ENCODE measurements at places on chromosomes 1 and 21.
A peak's percentile ranks its signal among the peaks of the same experiment; 100 is the strongest.

DNA sequence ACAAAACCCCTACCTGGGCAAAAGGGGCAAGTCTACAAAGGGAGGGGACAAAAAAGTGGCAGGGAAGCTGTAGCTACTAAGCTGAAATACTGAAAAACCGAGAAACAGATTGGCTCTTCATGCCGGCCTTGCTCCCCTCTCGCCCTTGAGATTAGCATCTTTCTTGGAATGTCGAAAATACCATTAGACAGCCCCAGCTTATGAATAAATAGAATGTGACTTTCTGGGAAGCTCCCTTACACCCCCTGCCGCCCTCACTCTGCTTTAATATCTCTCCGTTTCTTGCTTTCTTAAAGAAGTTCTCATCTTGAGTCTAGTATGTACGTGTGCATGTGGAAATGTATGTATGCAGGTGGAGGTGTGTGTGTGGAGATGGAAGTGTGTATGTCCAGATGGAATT is 14.1 kb downstream of the TRAF3IP3 start:
- no peak for DNase-seq

DNA sequence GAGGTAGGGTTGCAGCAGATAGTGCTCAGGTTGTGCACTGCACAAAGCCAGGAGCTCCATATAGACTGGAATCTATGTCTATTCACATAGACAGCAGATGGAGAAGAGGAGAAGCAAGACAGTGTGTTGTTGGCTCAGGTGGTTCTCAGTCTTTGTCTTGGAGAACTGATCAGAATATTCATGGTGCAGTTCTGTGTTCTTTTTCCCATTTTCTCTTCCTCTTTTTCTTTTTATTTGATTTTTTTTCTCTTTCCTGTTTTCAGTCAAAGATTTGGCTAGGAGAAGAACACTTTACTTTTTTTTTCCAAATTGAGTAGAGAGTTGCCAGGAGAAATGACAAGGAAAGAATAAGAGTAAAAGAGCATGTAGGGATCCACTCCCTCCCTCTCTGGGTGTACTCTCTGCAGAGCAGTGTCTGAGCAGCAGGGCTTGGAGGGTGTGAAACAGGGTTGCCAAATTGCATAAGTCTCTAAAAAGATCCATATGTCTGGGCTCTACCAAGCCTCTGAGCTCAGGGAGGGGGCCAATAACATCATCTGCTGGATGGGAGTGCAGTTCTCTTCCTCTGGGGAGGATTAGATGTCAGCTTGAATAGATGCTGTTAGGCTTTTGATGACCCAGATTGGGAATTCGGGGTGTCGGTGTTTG is 8.7 kb upstream of the CD34 start:
- no peak for DNase-seq

DNA sequence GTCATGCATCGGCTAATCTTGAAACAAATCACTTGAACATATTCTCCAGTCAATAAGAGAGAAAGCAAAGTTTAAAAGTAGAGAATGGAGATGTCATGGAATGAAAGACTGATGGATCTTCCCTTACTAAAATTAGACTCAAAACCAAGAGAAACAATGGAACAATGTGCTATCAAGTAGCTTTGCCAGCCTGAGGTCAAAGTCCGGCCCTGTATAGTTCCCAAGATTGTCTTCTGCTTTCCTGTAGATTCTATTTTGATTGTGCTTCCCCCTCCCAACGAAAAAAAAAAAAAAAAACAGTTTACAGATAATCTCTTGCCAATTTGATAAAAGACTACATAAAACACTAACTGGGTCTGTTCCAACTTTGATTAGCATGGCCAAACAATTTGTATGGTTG is 40.8 kb upstream of the KIRREL1 start:
- no peak for DNase-seq

- DNase-seq = no peak
Measured at GRCh38 chr1:18166341-18166740, 58.7 kb downstream of the IGSF21 start.

DNA sequence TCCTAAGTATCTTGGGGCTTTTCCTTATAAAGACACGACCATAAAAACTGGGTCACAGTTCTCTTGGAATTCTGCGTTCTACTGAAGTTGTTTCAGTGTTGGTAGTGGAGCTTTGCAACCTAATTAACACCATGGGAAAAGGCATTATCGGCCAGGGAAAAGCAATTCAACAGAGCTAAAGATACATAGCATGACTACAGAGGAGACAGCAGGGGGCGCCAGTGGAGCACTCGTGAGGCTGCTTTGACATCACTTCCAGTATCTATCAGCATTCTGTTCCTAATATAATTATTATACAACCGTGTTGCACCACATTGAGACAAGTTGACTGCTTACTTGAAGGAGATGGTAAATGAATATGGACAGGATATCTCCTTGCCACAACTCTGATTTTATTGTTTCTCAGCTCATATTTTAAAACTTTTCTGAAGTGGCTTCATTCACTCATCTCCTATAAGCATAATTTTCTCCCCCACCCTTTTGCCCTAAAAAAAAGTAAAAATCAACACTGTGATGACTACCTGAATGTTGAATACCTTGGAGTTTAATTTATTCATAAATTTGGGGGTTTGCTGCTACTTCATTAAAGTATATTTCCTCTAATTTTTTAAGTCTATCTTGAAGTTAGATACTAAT is 39.4 kb downstream of the ZP4 start:
- no peak for DNase-seq

GRCh38 chr1:27099135-27099586 is 55.8 kb downstream of the SLC9A1 start:
- DNase-seq = no peak

DNA sequence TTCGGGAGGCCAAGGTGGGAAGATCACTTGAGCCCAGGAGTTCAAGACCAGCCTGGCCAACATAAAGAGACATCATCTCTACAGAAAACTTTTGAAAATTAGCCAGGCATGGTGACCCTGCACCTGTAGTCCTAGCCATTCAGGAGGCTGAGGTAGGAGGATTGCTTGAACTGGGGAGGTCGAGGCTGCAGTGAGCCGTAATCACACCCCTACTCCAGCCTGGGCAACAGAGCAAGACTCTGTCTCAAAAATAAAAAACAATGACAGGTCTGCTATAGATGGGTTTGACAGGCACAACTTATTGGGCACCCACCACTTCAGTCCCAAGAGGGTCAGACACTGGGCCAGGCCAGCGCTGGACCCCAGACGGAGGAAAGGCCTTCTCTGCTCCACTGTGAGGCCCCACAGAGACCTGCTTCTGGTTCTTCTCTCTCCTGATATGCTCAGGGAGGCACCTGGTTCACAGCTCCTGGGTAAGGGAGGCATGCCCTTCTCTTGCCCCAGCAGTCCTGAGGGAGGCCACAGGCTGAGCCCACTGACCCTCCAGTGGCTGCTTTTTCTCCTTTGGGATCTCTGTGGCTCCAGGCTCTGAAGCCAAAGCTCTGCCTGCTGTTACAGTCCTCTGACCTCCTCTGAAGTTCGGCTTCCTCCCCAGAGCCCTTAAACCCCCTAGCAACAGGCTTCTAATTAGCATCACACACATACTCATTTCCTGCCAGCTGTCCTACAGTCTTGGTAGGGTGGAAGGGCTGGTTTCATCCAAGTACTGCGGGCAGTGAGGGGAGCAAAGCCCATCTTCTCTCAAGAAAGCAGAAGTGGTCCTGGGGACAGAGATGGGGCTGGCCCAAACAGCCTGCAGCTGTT is 14.4 kb downstream of the S100A16 start:
- DNase-seq = no peak

DNA sequence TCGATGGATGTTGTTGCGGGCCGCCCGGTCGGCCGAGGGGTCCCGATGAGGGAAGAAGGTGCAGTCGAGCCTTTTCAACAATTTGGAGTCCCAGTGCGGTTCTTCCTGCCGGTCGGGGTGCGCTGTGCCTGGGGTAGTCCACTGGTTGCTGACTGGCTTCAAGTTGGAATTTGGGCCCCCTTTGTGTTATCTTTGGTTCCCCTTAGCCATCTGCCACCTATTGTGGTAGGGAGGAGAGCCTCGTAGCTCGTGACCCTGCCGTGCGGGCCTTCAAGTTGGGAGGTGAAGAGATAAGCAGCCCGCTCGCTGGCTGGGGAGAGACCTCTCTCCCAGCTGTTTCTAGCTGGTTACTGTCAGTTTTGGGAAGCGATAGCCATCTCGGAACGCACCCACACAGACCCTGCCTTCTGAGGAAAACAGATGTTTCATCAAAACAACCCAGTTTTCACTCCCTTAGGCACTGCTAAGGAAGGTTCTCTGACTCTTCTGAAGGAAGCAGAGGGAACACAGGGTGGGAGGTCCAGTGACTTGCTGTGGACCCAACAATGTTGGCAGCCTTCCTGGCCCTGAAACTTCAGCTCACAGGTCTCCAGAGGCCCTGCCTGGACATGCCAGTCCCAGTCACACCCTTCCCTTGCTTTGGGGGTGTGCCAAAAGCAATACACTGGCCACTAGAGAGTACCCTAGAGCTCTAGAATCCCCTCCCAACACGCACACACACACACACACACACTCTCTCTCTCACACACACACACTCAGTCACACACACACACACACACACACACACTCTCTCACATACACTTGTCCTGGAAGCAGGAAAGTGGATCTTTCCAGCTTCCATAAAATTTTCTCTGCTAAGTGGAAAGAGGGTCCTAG is 1.0 kb downstream of the BTG2 start:
- peak; percentile 41 for DNase-seq

DNA sequence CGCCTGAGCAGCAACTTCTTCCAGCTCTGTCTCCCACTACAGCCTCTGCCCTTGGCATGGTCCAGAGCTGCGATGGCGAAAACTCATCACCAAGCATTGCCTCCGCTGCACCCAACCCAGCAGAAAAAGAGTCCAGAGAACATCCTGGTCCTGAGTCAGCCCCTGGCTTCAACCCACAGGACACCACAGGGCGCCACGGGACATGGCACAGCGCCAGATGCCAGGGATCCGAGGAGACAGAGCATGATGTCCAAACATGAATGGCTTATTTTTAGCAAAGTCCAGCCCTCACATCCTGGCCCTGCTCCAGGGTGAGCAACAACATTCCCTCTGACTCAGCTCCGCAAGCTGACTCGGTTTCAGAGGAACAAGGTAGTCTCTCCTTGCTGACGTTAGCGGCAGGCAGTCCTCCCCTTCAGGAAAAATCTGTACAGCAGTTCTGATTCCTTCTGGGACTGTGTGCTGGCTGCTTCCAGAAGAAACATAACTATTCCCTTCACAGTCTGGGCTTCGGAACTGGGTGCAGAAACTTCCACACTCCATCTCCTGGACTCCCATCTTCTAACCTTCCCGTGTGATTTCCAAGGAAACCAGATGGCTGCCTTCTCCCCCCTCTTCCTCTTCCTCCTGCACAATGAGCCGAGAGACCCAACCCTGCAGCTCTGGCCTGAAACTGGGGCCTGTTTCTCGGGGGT is 131.3 kb downstream of the TOMM20 start:
- no peak for DNase-seq

DNA sequence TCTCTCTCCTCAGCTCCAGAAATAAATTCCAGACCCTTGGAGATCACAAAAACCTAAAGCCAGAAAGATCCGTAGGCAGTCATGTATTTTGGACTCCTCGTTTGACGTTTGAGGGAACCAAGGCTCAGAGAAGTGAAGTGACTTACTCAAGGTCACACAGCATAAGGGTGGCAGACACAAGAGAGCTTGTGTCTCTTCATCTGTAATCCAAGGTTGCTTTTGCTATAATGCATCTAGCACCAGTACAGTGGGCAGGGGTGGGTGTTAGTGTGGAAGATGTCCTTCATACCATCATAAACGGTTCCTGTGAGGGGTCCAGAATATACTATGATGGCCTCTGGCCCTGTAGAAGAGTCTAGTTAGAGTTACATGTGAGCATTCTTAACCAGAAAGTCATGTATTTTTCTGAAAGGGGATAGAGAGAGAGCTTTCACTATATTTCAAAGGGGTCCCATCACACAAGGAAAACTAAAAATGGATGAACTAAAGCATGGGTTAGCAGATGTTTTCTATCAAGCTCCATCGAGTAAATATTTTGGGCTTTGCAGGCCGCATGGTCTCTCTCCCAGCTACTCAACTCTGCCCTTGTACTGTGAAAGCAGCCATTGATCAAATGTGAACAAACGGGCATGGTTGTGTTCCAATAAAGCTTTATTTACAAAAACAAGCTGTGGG is 144.9 kb downstream of the TOMM20 start:
- DNase-seq = no peak

GRCh38 chr1:207903767-207904166 is 7.2 kb downstream of the CD34 start:
- DNase-seq = no peak

- no peak for DNase-seq
Measured at GRCh38 chr1:94559921-94560320, 18.4 kb upstream of the F3 start.

DNA sequence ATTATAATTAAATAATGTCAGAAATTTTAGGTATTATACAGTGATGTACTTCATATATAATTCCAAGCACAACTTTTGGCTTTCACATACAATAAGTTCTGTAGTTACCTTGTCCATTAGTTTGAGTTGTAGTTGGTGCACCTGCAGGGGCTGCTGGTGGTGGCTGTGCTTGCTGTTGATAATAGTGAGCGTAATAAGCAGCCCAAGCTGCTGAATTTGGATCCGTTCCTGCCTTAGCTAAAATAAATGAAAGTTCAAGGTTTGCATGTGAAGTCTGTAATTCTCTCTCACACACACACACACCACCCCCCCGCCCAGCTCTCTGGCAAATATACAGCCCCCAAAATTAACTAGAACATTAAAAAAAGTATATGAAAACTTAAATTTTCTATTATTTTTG is 22.4 kb downstream of the FUBP1 start:
- no peak for DNase-seq

DNA sequence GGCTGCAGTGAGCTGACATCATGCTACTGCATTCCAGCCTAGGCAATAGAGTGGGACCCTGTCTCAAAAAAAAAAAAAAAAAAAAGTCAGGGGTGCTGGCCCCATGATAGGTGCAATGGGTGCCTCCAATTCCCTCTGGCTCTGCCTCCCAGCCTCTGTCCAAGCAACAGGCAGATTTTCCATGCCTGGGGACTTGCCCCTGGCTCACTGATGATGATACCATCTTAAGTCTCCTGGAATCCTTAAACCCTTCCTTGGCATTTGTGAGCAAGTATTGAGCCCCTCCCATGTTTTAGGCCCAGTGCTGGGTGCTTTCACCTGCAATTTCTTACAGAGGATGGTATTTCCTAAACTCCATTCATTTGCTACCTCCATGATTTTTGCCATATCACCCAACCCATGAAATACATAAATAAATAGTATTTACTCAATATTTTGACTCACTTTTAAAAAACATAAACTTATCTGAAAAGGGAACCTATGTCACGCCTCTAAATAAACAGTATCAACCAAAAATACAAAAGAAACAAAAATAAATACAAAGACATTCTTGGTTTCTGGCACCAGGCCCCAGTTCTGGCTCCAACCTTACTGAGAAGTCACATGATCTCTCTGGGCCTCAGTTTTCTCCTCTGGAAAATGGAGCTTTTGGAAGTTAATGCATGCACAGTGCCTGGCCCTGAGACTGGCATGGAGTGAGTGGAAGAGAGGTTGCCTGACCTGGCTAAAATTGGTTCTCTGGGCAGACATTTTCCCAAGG is 1.5 kb upstream of the ALPL start:
- no peak for DNase-seq

DNA sequence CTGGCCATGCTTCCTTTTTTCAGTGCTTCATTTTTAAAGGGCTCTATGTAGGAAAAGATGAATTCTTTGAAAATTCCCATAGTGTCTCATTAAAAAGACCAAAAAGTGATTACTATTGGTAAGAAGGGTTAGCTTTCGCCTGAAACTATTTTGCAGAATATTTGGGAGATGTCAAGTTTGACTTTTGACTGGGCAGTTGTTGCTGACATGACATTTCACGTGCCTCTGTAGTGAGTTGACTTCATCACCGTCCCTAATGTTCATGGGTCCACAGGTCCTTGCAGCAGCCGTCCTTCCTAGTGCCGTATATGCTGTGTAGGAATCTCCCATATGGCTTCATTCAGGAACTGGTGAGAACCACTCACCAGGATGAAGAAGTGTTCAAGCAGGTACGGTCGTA is 88.7 kb upstream of the KIF1B start:
- no peak for DNase-seq

Data from activated T-helper 2 cell treated with anti-CD3 and anti-CD28 coated beads, Interferon-gamma antibody, Interleukin-2, Interleukin-4, amounts not matched to agents 10 μg/mL and 5 μg/mL and 100 μg/mL, durations not matched to agents 14 hours and 24 hours and 36 hours (primary cell).